Left ventricle myocardium inferior (tissue), 1 donor: ENCODE measurements at places on chromosomes 1 and 21. TPM values are rescaled to one million over a fixed set of nuclear protein-coding genes. Genes with fewer than 3 reads are reported as not detected.

Gene PTCH2
- 0.25 TPM for total RNA-seq

Gene AMPD1
- not detected for total RNA-seq

Gene IL22RA1
- 0.14 TPM for total RNA-seq

Gene VSIG8
- total RNA-seq, result not detected

Gene TNFRSF18
- not detected for total RNA-seq

Gene KCNK1
- total RNA-seq, result 25.2 TPM

Gene JAK1
- total RNA-seq, result 106 TPM

Gene FAM167B
- total RNA-seq, result 7.9 TPM

Gene CERS2
- total RNA-seq, result 78.9 TPM

Gene TTC22
- total RNA-seq, result 0.14 TPM

Gene DYRK3
- 26.6 TPM for total RNA-seq

Gene SPATA17
- total RNA-seq, result 1.2 TPM

Gene KPRP
- total RNA-seq, result not detected

Gene MROH7
- total RNA-seq, result 6.8 TPM

Gene RPTN
- total RNA-seq, result not detected

Gene RAB3B
- not detected for total RNA-seq

Gene TEDDM1
- not detected for total RNA-seq

Gene CRP
- not detected for total RNA-seq

Gene CRNN
- total RNA-seq, result not detected

Gene GJA4
- 27.0 TPM for total RNA-seq

Gene AADACL4
- not detected for total RNA-seq

Gene SLC9C2
- not detected for total RNA-seq

Gene DMRTA2
- not detected for total RNA-seq

Gene SAMD11
- 2.4 TPM for total RNA-seq

Gene CTTNBP2NL
- 14.3 TPM for total RNA-seq

Gene PLEKHA6
- total RNA-seq, result 28.8 TPM

Gene HIVEP3
- total RNA-seq, result 5.7 TPM

Gene KISS1
- not detected for total RNA-seq

Gene HEYL
- total RNA-seq, result 21.2 TPM

Gene UBASH3A
- total RNA-seq, result not detected

Gene PYCR2
- total RNA-seq, result 64.0 TPM

Gene MAP3K21
- total RNA-seq, result 0.41 TPM

Gene CACNA1S
- not detected for total RNA-seq

Gene TNFRSF8
- total RNA-seq, result 0.82 TPM

Gene TMCC2
- 2.5 TPM for total RNA-seq

Gene KCNE2
- not detected for total RNA-seq

Gene IFI44L
- 5.4 TPM for total RNA-seq

Gene CFHR1
- total RNA-seq, result not detected

Gene TOR1AIP1
- total RNA-seq, result 40.7 TPM

Gene NME7
- 13.1 TPM for total RNA-seq

Gene CHML
- total RNA-seq, result 8.2 TPM

Gene DNM3
- total RNA-seq, result 1.2 TPM

Gene OR2T35
- total RNA-seq, result not detected

Gene SGIP1
- 9.0 TPM for total RNA-seq

Gene PRAMEF5
- not detected for total RNA-seq

Gene CELA2A
- not detected for total RNA-seq
